ENCODE measurements at places on chromosomes 12 and 14.

DNA sequence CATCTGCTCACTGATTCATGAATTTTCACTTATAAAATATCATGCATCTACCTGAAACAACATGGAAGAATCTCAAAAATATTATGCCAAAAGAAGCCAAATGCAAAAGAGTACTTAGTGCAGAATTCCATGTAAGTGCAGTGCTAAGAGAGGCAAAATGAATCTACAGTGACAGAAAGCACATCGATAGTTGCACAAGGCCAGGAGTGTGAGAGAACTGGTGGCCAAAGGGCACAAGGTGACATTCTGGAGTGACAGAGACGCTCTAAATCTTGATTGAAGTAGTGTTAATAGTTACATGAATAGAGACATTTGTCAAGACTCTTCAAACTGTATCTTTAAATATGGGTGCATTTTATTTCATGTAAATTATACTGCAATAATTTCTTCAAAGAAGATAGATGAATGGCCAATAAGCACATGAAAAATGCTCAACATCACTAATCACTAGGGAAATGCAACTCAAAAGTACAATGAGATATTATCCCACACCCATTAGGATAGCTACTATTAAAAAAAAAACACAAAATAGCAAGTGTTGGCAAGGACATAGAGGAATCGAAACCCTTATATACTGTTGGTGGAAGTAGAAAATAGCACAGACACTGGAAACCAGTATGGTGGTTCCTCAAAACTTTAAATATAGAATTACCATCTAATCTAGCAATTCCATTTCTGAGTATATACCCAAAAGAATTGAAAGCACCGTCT is 71.7 kb upstream of the KICS2 start:
- DNase-seq: no peak

DNA sequence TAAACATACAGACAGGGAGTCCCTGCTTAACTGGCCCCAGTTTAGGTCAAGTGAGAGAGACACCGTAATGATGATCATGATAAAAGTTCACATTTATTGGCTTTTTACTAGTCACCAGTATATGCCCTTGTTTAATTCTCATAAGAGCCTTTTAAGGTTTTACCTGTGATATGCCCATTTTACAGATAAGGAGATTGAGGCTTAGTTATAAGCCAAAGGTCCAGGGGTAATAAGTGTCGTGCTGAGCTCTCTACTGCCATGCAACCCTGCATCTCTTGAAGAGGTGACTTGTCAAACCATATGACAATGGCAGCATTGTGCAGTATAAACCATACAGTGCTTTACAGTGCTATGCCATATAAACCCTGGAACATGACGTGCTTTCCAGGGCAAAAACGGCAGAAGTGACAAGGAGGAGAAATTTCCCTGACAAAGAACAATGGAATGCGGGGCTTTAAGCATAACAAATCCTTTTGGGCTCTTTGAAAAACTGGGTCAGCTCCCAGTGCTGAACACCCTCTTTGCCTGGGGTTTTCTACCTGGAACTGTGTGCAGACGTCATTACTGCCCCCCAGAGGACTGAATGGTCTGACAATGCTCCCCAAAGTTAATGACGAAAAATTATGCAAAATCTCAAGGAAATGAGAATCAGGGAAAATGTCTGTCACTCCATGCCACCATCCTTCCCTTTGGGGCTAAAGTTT is 59.7 kb upstream of the C14orf132 start:
- DNase-seq: peak; percentile 17

- no peak for DNase-seq
These were observed 131.4 kb downstream of the KLHL28 start for GRCh38 chr14:44830371-44830770.

DNA sequence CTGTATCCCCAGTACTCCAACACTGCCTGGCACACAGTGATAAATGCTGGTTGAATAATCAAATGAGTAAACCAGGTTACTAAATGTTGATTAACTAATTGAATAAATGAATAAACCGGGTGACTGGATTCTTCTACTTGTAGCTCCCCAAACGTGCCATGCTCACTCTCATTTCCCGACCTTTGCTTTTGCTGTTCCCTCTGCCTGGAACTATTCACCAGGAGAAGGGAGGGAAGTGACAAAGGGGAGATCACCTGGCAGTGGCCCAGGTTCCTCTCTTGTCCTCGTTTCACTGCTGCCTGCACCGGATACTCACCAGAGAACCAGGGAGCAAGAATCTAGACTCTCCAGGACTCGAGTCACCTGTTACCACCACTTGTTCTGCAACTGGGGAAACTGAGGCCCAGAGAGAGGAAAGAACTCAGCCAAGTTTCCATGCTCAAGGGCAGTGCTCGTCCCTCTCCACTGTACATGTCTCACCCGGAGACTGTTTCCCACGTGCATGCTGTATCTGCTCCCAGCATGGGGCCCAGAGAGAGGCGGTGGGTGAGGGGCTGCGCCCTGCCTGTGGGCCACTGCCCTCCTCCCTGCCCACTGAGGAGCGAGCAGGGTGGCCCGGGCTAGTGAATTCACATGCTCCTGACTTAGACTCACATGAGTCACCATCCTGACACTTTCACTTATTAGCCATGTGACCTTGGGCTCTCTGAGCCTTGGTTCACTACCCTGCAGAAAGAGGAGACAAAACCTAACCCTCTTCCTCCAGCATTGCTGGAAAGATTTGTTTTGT is 17.7 kb upstream of the POP5 start:
- DNase-seq: peak; percentile 87

- DNase-seq: no peak
These were observed 24.0 kb downstream of the PLD4 start for GRCh38 chr14:104948736-104949031.

- DNase-seq: no peak
These were observed 80.6 kb upstream of the ETV6 start for GRCh38 chr12:11568762-11569478.

- DNase-seq: peak; percentile 46
These were observed 839 bp downstream of the SLC38A1 start for GRCh38 chr12:46267825-46268582.

GRCh38 chr14:51643140-51643539 is 8.6 kb upstream of the FRMD6 start:
- peak; percentile 60 for DNase-seq

DNA sequence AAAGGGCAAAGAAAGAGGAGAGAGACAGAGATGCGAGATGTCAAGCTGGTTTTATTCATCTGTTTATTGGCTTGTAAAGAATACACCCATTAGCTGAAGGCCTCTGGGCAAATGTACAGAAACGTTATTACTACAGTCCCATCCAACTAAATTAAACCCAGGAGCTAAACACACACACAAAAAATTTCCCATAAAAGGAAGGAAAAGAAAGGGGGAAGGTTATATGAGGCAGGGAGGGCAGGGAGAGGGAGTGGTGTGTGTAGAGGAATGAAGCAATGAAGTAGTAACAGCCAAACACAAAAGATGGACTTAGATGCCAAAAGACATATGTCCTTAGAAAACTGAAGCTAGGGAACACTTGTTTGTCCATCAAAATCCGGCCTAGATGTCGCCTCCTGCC is 3.1 kb upstream of the MFAP5 start:
- DNase-seq: no peak

GRCh38 chr12:92259696-92260251 is 114.1 kb upstream of the BTG1 start:
- DNase-seq: no peak
